ENCODE measurements at places on chromosomes 1 and 21.

- no peak for DNase-seq
Measured at GRCh38 chr1:228009828-228010775, 3.3 kb downstream of the WNT3A start.

- DNase-seq, result peak; percentile 34
Measured at GRCh38 chr1:52139817-52140540, 1.9 kb upstream of the ZFYVE9 start.

- DNase-seq, result no peak
Measured at GRCh38 chr1:22157359-22157966, 14.6 kb upstream of the WNT4 start.

- DNase-seq, result no peak
Measured at GRCh38 chr1:78586572-78586971, 33.7 kb upstream of the IFI44L start.

DNA sequence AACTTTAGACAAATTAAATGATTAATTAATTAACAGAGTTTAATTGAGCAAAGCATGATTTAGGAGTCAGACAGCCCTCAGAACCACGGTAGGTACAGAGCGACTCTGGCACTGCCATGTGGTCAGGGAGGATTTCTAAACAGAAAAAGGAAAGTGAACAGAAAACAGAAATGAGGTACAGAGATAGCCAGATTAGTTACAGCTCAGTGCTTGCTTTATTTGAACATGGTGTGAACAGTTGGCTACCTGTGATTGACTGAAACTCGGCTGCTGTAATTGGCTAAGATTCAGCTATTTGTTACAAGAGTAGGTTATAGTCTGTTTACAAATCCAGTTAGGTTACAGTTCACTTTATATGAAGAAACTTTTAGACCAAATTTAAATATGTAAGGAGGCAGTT is 163.0 kb upstream of the TNR start:
- no peak for DNase-seq

DNA sequence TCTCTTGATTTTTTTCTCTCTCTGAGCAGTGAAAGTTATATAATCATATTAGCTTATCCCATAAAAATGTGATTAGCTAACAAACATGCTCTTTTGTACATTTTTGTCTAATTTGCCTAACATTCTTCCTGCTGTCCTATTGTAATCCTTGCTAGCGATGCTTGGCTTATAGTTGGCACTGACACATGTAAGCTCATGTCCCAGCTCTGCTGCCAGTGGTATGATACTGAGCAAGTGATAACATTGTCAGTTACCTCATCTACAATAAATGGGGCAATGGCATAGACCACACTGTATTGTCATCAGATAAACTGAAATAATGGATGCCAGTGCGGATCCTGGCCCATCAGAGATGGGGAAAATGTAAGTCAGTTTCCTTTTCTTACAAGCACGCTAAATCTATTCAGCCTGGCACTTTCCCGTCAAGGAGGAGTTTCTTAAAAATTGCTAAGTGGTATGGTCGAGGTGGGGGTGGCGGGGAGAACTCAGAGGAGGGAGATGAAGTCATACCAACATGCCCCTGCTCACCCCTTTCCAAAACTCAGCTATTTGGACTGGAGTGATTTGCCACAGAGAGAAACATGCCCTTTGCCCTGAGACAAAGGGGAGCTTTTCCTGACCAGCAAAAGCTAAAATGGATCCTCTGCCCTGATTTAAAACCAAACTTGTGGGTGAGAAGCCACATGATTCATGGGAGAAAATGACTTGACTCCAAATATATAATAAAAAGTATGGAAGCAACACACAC is 1.3 kb downstream of the FYB2 start:
- no peak for DNase-seq

DNA sequence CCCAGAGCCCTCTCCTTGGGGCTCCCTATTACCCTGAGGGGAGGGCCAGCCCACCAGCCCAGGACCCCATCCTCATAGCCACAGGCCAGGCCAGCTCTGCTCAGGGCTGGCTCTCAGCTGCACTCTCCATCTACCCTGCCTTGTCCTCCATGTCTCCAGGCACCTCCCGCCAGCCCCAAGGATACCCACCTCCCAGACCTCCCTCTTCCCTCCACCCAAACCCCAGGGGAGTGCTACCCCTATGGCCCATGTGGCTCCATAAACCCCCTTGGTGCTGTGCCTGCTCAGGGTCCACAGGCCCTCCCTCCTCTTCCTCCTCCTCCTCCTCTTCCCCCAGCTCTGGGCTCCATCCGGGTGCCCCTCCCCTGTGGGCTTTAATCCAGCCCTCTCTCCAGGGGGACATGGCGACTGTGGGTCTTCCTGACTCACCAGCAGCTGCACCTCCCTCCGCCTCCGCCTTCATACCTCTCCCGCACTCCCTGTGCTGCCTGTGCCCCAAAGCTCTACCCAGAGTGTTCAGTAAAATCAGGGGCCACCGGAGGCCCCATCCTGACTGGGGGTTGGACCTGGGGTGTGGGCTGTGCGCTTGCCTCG is 9.1 kb downstream of the YBEY start:
- no peak for DNase-seq

GRCh38 chr1:19384772-19385187 is 72.7 kb downstream of the SLC66A1 start:
- DNase-seq, result no peak

DNA sequence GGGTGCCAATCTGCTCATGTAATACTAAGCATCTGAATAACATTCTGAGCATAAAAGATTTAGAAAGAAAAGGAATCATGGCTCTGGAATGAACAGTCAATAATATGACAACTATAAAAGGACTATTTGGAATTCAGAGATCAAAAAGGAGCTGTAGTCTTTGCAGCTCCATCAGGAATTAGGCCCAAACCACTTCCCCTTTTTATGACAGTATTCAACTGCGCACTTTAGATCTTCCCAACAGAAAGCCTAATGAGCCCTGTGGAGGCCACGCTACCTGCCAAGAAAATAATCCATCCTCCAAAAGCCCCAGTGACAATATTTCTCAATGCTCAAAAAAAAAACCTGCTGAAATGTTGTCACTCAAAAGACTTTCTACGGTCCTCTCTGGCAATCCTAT is 163.2 kb downstream of the SNX7 start:
- no peak for DNase-seq

DNA sequence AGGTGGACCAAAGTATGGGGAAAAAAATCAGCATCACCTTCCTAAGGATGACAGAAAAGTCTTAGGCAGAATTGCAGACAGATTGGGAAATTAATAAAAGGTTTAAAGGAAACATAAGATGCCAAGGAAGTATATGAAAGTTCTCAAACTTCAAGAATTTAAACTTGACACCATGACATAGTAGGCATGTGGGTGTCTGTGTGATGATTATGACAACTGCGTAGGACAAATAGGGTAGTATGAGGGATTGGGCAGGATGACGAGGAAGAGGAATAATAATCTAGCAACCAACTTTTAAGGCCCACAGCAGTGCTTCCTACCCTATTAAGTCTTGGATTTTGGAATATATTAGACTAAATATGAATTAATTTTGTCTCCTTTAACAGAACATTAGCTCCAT is 52.4 kb downstream of the HNRNPR start:
- DNase-seq, result no peak

DNA sequence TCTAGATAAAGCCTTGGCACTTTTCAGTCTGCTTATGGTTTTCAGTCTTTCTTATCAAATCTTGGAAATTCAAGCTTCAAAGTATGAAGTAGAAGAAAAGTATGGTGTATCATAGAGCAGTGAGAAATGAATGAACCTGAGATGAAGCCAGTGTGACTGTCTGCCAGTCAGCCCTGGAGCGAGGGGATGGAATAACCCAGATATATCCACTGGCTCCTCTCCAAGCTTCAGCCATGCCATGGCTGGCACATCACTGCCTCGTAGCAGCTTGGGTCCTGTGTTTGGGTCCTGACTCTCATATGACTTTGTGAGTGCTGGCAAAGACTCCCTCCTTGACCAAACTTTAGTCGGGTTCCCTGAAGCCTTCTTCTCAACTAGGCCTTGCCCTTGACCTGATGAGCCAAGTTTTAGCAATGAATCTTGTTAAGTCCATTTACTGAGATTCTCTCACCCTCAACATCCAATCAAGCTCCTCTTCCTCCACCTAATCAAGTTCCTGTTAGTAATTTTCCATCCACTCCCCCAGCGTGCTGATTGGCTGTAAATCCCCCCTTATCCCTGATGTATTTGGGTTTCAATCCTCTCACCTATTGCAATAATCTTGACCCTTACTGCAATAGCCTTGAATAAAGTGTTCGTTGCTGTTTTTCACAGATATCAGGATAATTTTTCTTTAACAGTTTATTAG is 62.5 kb upstream of the PRDX6 start:
- no peak for DNase-seq

DNA sequence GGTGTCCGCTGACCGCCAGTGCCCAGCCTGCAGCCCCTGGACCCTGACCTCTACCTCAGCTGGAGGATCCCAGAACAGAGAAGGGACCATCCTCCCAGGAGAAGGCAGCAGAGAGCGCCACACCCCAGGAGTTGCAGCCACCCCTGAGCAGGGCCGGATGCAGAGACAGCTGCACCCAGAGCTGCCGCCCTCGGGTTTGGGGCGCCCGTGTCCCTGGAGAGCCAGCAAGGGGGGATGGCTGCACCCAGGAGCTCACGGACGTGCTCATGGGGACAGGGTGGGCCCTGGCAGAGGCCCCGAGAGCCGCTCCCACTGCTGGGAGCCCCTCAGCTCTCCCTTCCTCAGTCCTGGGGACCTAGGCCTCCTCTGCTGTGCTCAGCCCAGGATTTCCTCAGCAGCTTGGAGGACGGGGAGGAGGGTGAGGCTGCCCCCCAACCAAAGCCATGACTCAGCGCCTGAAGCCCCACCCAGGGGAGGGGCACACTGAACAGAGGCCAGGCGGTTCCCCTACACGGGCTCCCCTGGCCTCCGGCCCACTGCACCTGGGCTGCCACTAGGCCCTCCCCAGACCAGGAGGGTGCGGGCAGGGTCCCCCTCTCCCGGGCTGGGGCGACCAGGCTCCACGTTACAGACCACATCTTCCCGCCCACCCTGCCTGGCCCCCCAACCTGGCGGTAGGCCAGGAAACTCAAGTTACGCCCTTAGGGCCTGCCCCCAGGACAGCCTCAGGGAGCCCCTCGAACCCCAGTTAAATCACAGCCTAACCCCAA is 2.2 kb downstream of the ACAP3 start:
- peak; percentile 69 for DNase-seq

DNA sequence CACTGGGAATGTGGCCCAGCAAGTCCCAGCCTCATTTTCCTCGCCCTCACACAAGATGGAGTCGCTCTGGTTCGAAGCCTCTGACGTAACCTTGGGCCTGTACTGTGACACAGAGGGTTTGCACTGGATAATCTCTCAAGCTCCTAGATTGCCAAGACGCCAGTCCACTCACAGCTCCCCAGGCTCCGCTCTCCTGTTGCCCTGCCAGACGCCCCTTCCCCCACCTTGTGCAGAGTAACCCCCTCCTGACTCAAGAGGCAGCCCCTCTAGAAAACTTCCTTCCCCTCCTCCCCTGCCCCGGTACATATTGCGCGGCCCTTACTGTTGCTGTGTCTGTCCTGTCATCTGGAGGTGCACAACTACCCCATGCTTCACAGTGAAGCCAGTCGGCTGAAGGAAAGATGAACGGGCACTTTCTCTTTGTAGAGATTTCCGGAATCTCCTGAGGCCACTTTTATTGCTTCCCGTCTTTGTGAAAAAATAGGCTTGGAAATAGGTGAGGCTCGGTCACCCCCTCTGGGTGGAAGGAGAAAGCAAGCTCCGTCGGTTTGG is 981 bp upstream of the KIAA1614 start:
- no peak for DNase-seq

DNA sequence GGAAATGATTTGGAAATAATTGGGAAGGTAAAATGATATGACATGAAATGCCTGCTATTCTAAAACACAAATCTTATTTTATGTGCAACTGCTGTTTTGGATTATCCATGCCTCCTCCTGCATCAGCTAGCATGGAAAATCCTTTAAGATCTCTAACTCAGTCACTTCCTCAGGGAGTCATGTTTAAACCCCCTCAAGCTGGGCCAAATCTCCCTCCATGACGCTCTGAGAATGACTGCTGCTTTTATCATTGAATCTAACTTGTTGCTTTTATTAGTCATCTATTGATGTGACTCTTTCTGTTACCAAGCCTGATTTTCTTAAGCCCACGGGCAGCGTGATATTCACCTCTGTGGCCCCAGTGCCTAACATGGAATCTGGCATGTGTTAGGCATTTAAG is 324.8 kb downstream of the DISC1 start:
- no peak for DNase-seq

- no peak for DNase-seq
Measured at GRCh38 chr1:236377832-236378535, 16.1 kb upstream of the EDARADD start.

DNA sequence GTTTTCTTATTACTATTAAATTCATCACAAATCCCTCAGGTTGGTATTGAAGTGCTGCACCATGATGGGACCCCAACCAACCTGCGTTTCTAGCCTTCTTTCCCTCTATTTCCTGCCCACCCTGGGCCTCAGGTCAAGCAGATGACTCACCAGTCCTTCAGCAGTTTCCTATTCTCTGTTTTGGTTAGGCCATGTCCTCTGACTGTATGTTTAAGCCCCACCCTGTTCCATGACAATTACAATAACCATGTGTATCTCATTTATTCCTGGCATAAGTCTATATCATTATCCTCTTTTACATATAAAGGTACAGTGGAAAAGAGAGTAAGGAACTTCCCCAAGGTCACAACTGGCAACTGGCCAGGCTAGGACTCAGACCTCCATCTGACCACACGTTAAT is 5.3 kb upstream of the FAM78B start:
- DNase-seq, result no peak

GRCh38 chr1:227885135-227885647 is 62.5 kb downstream of the WNT9A start:
- DNase-seq, result peak; percentile 39

DNA sequence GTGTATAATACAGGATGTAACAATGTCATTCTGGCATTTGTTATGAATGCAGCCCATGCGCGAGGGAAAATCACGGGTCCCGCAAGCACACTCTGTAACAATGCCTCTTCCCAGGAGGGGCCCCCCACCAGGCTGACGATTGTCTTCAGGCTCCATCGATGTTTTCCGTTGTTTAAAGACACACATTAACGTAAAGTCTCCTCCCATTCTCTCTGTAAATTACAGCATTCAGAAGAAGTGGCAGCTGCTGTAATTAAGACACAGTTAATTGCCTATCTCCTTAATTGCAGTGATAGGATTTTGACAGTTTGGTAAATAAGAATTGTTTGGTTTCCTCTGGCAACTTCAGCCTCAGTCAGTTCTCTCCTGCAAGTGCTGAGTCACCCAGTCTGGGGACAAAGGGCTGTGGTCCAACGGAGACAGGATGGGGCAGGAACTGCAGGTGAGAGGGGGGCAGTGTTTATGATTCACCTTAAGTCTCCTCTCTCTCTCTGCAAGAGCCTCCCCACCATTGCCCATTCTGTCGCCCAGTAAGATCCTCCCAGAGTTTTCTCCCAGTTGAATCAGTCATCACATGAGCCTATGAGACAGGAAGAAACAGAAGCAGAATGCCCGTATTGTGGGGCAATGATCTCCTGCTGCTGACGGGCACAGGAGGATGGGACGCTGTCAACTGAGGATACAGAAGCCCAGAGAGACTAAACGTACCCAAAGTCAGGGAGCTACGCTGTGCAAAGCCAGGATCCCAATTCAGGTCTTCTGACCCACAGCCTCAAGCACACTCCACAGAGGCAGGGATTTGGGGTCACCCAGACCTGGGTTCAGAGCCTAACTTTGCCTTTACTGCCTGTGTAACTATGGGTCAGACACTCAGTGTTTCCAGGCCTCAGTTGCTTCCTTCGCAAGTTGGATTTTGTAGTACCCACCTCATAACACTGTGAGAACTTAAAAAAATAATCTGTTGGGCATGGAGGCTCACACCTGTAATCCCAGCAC is 110.0 kb downstream of the ADSS2 start:
- DNase-seq, result no peak

- DNase-seq, result no peak
Measured at GRCh38 chr21:25636727-25637126, 2.3 kb upstream of the JAM2 start.
